CMK (cell line): ENCODE measurements at places on chromosomes 13 and 19.

DNA sequence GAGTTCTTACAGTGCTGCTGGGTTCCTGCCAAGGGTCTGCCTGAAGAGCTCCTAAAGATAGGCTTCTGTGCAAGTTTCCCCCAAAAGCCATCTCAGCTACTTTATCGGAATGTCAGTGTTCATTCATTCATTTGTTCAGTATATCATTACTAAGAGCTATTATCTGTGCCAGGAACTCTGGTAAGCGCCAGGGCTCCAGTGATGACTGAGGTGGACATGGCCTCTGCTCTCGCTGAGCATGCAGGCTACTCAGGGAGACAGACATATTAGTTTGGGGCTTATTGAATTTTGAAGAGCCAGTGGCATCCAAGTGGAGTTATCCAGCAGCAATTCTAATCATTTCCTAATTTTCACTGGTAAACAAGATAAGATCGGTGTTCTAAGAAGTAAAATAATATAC lies 65.8 kb downstream of the DGKH start:
- DNase-seq = no peak

DNA sequence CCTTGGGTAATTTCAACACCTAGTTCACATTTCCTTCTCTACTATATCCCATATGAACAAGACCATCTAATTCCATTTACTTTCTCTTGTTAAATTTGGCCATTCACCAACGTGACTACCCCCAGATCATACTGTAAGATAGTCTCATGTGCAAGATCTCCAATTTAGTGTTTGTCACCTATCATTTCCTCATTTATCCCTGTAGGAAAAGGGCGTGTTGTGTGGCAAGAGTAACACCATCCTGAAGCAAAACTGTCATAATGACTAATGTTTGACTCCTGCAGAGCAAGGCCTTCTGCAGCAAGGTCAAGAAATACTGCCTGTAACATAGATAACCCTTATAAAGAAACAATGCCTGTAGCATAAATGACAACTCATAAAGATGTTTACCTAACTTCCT lies 51.3 kb downstream of the SUCLA2 start:
- DNase-seq = no peak

GRCh38 chr19:16094360-16095070 lies 17.2 kb upstream of the RAB8A start:
- no peak for DNase-seq

DNA sequence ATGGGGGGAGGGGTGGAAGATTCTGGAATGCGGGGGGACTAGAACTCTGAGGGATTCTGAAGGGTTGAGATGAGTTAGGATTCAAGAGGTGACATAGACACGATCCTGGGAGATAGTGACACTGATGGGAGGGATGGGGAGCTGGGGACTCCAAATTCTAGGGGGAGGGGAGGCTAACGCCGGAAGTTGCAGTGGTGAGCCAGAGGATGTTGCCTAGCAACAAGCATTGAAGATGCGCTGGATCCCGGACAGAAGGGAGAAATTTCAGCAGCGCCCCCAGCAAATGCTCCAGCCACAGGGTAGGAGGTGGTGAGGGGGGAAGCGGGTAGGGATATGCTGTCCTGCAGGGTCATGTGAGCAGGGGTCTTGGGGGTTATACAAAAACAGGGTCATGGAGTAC lies 6.9 kb upstream of the LTBP4 start:
- DNase-seq = no peak

GRCh38 chr13:104779311-104779993 lies 1713.2 kb upstream of the SLC10A2 start:
- DNase-seq = no peak

GRCh38 chr19:56594446-56594782 lies 688 bp upstream of the ZNF71 start:
- DNase-seq = no peak

DNA sequence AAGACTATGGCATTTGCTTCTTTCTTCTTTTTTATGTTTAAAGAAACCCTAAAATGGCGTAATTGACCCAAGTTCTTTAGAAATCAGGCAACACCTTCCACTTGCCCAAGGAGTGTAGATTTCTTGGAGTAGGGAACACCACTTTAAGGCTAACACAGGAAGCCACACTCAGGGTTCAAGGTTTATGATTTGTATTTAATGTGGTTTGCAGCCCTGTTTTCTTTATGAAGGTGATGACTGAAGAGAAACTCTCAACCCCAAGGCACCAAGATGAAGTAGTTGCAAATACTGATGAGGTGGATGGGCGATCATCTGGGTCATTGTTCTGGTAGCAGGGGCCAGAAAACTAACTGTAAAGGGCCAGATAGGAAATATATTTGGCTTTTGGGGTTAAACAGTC lies 101.1 kb downstream of the DLEU7 start:
- DNase-seq = no peak

DNA sequence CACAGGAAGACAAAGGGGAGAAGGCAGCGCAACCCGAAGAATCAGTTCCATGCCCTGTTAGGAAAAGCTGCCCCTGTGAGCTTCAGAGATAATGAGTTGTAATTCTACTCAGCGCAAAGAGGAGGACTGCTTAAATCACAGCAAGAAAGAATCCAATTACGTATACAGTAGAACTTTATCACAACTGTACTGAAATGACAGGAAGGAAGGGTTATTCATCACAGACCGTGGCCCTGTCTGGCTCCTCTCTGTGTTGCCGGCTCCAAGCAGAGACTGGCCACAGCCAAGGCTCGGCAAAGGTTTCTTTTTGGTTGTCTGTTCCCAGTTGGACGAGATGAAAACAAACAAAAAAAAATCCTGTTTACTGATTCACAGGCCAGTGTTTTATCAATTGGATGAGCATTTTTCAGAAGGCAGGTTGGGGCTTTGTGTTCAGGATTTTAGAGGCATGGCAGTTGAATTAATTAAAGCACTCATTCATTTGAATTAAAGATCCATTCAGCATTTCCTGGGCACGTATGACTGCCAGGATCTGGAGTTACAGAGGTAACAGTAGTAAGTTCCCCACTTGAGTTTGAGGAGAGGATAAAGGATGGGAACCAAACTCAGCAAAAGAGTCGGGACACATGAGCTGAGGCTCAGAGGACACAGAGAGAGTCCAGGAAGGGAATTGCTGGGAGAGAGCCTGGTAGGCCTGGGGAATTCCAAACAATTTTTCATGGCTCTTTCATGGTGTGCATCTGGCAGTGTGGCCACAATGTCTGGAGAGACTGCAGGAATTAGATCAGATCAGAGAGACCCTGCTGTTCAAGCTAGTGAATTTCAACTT lies 341.0 kb downstream of the DNAJC15 start:
- DNase-seq = no peak

- DNase-seq = peak; percentile 64
Observed at GRCh38 chr19:7450243-7451223, 38.3 kb downstream of the PEX11G start.

DNA sequence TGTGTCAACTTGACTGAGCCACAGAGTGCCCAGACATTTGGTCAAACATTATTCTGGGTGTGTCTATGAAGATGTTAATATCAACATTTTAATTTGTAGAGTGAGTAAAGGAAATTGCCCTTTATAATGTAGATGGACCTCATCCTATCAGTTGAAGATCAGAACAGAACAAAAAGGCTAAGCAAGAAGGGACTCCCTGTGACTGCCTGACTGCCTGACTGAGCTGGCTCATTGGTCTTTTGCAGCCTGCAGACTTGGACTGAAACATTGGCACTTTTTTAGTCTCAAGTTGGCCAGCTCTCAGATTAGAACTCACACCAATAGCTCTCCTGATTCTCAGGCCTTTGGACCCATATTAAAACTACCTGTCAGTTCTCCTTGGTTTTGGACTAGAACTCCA lies 600.4 kb upstream of the SLITRK6 start:
- DNase-seq = no peak

- no peak for DNase-seq
Observed at GRCh38 chr19:378706-379105, 30.2 kb downstream of the C2CD4C start.

GRCh38 chr19:38806371-38806770 lies 6.4 kb downstream of the LGALS4 start:
- DNase-seq = no peak

- no peak for DNase-seq
Observed at GRCh38 chr13:79604752-79605151, 123.8 kb downstream of the NDFIP2 start.

GRCh38 chr19:27709496-27709895 lies 1503.5 kb downstream of the UQCRFS1 start:
- no peak for DNase-seq

- no peak for DNase-seq
Observed at GRCh38 chr19:34579281-34580054, 97.5 kb downstream of the SCGB2B2 start.

- no peak for DNase-seq
Observed at GRCh38 chr19:50319156-50319555, 10.0 kb downstream of the KCNC3 start.

DNA sequence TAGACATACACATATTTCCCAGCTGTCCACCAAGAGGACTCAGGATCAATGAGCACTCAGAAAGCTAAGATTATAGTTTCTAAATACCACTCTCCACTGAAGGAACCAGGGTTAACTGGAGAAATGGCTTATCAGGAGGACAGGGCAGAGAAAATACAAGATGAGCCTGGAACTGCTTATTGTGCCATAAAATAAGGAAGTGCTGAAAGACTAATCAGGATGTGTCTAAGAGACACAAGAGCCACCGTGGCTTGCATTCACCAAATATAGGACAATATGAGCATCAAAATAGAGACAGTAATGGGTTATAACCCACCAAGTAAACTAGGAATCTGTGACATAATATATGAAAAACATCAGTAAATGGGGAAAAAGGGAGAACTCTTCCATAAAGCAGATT lies 32.8 kb downstream of the KLF12 start:
- no peak for DNase-seq

- no peak for DNase-seq
Observed at GRCh38 chr13:100089465-100090032, 656 bp downstream of the PCCA start.

- DNase-seq = peak; percentile 69
Observed at GRCh38 chr19:11535792-11536595, 2.7 kb upstream of the CNN1 start.

- DNase-seq = no peak
Observed at GRCh38 chr13:99941086-99941485, 30.5 kb downstream of the ZIC5 start.

GRCh38 chr19:35476149-35476548 lies 14.1 kb downstream of the KRTDAP start:
- no peak for DNase-seq

DNA sequence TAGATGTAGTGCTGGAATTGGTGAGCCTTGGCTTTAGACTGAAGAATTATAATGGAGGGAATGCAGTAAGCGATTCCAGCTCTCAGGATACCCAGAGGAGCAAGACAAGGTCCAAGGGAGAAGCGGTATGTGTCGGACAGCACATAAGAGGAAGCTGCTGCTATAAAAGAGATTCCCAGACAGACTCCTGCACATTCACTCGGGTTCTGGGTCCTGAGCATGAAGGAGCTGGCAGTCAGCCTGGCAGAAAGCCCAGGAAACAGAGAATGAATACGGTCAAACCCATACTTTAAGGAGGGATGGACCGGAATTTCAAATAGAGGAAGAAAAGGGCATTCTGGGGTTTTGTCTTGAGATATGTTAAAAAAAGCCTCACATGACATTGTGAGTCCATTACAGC lies 308.3 kb downstream of the DNAJC15 start:
- no peak for DNase-seq

DNA sequence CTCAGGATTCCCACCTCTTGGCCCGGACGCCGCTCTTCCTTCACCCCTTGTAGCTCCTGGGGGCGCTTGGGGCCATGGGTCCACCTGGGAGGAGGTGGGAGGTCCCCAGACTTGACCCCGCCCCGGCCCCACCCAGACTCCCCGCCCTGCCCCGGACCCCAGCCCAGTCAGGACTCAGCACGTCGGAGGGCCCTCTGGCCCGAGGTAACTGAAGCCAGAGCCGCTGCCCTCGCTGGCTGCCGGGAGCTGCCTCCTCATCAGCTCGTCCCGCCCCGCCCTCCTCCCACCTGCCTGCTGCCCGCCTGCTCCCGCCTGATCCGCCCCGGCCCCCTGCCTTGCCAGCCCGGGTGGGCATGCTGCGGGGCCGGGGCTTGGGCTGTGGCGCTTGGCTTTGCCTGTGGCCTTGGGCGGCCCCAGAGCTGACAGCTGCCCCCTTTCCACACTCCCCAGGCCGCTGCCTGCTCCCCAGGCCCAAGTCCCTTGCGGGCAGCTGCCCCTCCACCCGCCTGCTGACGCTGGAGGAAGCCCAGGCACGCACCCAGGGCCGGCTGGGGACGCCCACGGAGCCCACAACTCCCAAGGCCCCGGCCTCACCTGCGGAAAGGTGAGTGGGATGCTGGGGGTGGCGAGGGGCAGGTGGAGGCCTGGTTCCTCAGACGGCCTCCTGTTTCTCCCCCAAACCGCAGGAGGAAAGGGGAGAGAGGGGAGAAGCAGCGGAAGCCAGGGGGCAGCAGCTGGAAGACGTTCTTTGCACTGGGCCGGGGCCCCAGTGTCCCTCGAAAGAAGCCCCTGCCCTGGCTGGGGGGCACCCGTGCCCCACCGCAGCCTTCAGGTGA lies 9.4 kb downstream of the ARHGAP33 start:
- no peak for DNase-seq

- no peak for DNase-seq
Observed at GRCh38 chr19:19040417-19040816, 7.0 kb downstream of the ARMC6 start.
